ENCODE measurements at places on chromosomes 5 and 9.

- no peak for DNase-seq
Measured at GRCh38 chr9:93309889-93310425, 126.0 kb downstream of the WNK2 start.

DNA sequence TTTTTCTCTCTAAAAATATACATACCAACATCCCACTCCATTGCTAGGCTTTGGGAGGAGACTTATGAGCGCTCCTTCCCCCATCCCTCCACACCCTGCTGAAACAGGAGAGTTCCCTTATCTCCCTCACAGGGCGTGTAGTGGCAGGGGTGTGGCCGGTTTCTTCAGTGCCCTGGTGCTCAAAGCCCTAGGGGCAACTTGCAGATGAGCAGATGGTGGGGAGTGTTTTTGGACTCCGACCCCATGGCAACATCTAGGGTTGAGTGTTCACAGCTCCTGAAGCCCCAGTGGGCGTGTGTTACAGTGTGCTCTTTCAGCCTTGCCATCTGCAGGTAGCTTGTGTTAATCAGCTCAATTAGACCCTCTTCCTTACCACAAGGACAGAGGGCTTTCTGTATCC is 409.5 kb downstream of the MAT2B start:
- no peak for DNase-seq

DNA sequence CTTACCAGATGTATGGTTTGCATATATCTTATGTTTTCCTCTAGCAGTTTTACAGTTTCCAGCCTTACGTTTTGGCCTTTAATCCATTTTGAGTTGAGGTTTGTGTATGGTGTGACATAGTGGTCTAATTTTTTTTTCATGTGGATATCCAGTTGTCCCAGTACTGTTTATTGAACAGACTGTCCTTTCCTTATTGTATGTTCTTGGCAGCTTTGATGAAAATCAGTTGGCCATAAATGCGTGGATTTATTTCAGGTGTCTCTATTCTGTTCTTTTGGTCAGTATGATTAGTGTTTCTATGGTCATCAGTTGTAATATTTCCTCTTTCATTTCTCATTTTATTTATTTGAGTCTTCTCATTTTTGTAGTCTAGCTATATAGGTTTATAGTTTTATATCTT is 42.4 kb downstream of the SRFBP1 start:
- DNase-seq: no peak

DNA sequence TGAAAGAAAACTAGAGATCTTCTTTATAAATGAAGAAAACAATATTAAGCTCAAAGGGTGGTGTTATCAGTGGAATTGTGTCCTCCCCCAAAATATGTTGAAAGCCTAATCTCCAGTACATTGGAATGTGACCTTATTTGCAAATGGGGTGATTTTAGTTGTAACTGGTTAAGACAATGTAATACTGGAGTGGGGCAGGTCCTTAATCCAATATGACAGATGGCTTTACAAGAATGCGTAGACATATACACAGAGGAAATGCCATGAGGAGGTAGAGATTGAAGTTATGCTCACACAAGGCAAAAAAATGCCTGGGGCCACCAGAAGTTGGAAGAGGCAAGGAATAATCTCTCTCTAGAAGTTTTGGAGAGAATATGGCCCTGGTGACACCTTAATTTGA is 13.7 kb upstream of the TRIM32 start:
- no peak for DNase-seq

All from DMS79 (cell line).